ENCODE measurements at places on chromosomes 2 and 18.

DNA sequence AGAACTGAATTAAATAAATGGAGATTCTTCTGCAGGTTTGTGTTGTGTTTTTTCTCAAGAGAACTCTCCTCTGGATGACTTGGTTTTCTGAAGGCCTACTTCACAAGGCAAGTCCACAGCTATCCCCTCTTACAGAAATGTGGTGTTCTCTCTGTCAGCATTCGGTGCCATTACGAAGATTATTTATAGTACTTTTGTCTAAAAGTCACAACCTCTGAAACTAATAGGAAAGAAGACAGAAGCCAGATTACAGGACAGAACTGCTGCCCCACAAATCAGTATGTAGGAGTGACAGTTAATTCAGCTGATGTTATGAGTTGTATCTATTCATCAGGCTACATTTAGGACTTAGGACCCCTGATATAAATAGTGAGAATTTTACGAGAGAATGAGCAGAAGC is 413.5 kb downstream of the TMX3 start:
- no peak for DNase-seq

- no peak for DNase-seq
Measured at GRCh38 chr2:203842373-203842772, 25.2 kb upstream of the CTLA4 start.

GRCh38 chr2:8636721-8637636 is 44.9 kb upstream of the ID2 start:
- no peak for DNase-seq

GRCh38 chr18:47582093-47582492 is 330.6 kb upstream of the SKOR2 start:
- no peak for DNase-seq

- peak; percentile 14 for DNase-seq
Measured at GRCh38 chr2:159684796-159685195, 27.5 kb upstream of the MARCHF7 start.

GRCh38 chr18:41761333-41762018 is 193.6 kb upstream of the PIK3C3 start:
- DNase-seq = peak; percentile 56

GRCh38 chr2:167322795-167323194 is 434.5 kb downstream of the XIRP2 start:
- DNase-seq = no peak

DNA sequence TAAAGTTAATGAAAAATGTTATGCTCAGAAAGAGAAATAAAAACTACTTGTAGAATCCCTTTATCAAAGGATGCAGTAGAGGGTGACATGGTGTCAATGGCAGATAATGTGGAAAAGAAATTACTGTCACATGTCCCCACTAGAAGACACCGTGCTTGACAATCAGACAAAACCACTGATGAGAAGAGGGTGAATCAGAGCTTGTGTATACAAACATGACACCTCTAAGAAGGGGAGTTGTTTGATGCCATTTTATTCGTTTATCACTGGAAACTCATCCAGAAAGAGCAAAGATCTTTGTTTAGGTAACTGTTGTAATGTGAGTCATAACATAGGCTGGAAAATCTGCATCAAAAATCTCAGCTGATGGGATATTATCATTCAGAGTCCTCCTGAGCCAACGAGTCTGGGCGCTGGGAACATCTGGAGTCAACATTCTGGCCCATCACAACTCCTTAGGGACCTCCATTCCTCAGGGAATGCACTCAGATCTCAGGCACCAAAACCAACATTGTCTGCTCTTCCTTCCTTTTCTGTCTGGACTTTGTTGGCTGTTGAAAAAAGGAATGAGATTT is 49.5 kb upstream of the RAB12 start:
- no peak for DNase-seq

- DNase-seq = no peak
Measured at GRCh38 chr2:54411801-54412354, 44.2 kb upstream of the SPTBN1 start.

- no peak for DNase-seq
Measured at GRCh38 chr18:42242758-42243157, 287.7 kb downstream of the PIK3C3 start.

GRCh38 chr18:28149810-28150420 is 27.0 kb downstream of the CDH2 start:
- no peak for DNase-seq
